ENCODE measurements at places on chromosomes 3 and 15. TPM values are rescaled to one million over a fixed set of nuclear protein-coding genes. Genes with fewer than 3 reads are reported as not detected.

KBTBD12 gene
- not detected for total RNA-seq

TICRR gene
- total RNA-seq = 0.33 TPM

DNASE1L3 gene
- total RNA-seq = not detected

SEMA6D gene
- total RNA-seq = 6.6 TPM

NEK10 gene
- 38.5 TPM for total RNA-seq

HYAL1 gene
- total RNA-seq = 6.1 TPM

MCTP2 gene
- 19.6 TPM for total RNA-seq

HDC gene
- not detected for total RNA-seq

CCR3 gene
- 0.33 TPM for total RNA-seq

CPB1 gene
- total RNA-seq = not detected

GOLGA8K gene
- 0.44 TPM for total RNA-seq

ALDH1A2 gene
- 2.3 TPM for total RNA-seq

AGTR1 gene
- 3.3 TPM for total RNA-seq

SUCNR1 gene
- not detected for total RNA-seq

PLSCR2 gene
- total RNA-seq = not detected

CCRL2 gene
- total RNA-seq = 0.29 TPM

CHCHD4 gene
- total RNA-seq = 9.4 TPM

PPP2R3A gene
- total RNA-seq = 16.7 TPM

CTXN2 gene
- total RNA-seq = not detected

SYNPR gene
- total RNA-seq = not detected

GOLGA6L7 gene
- not detected for total RNA-seq

HYAL3 gene
- total RNA-seq = 14.9 TPM

CISH gene
- 0.73 TPM for total RNA-seq

SLCO2A1 gene
- not detected for total RNA-seq
